ENCODE measurements at places on chromosomes 5 and 9. TPM values are rescaled to one million over a fixed set of nuclear protein-coding genes. Genes with fewer than 3 reads are reported as not detected.

GRCh38 chr5:163727028-163727427 lies 221.6 kb downstream of the MAT2B start:
- no peak for DNase-seq

DNA sequence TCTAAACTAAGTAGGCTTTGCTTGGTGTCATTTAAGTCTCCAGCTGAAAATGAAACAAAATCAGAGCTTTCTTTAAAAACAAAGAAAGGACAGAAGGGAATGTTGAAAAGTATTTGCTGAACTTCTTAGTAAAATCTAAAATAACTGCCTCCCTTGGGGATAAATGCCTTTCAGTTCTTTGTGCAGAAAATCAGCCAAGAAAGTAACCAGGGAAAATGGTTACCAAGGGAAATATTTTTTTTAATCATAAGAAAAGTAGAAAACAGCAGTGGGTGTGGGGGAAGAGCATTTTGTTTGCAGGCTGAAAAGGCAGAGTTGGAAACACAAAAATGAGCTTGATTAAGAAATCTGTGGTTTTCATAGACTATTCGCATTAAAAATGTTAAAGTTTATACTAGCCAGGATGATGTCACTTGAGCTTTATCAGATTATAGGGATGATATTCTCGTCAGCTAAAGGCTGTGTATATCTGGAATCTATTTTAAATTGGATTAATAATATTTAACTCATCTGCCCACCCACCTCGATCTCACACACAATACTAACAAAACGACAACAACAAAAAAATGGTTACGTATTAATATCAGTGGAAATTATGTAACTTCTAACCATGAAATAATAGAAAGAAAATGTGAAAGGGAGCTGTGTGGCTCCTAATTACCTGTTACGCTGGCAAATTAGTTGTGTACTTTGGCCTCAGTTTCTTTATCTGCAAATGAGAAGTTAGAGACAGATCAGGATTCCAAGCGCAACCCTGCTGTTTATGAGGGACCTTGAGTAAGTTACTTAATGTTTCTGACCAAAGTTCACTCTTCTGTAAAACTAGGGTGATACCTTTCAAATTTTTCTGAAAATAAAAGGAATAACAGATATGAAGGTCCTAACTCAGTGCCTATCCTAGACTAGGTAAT lies at the start of gene ECM2:
Gene ECM2, minus strand, starts transcription at position 51 of the 911 bp plus-strand sequence. CDS start 13,124 bp downstream, outside the sequence.
- peak; percentile 71 for DNase-seq

GRCh38 chr5:177983763-177984583 lies 12.1 kb downstream of the PROP1 start:
- DNase-seq: no peak

DNA sequence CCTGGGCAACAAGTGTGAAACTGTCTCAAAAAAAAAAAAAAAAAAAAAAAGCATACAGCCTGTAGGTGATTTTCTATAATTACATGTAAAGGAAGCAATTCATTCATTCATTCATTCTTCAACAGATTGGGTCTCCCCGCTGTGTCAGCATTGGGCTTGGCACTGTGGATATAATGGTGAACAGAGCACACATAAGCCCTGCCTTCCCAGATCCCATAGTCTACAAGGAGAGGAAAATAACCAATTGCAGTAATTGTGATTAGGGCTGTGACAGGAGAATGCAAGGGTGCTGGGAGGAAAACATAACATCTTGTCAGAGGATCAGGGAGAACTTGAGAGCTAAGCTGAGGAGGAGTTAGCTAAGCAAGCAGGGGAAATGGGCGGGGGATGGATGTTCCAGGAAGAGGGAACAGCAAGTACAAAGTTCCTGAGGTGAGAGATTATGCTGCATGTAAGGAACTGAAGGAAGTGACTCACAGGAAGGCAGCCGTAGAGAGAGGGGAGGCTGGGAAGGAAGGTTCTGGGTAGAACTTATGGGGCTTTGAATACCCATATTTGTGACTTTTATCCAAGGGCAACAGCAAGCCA lies 24.0 kb upstream of the KLF9 start:
- peak; percentile 80 for DNase-seq

DNA sequence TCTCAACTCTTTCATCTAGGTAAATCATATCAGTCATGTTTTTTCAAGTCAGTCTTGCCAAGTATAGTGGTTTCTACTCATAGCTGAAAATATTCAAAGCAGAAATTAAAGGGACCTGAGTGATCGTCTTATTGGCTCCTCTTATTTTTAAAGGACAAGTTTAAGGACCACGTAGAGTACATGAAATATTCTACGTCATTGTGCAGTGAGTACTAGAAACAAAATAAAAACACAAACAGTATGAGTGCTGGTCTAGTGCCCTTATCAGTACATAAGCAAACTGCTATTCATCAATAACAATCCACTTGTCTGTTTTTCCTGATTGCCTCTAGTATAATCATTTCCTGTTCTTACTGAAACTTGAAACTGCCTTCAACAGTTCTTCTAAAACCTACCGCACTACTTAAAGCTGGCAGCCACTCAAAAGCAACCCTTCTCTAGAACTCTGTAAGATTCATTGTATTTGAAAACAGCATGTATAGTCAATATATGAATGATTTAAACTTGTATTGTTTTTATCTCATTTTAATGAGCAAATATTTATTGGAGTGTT lies 853.7 kb downstream of the TAF11L14 start:
- DNase-seq: no peak

The ADAMTS6 gene
- not detected for total RNA-seq

The ENG gene
- total RNA-seq: 44.3 TPM

The LTC4S gene
- total RNA-seq: 17.1 TPM
